ENCODE measurements at places on chromosomes 12 and 14. TPM values are rescaled to one million over a fixed set of nuclear protein-coding genes. Genes with fewer than 3 reads are reported as not detected.
A peak's percentile ranks its signal among the peaks of the same experiment; 100 is the strongest.

- DNase-seq: no peak
These were observed 123.4 kb downstream of the PTPRQ start for GRCh38 chr12:80567401-80567800.

- DNase-seq: no peak
These were observed 30.3 kb downstream of the FAIM2 start for GRCh38 chr12:49873361-49873934.

DNA sequence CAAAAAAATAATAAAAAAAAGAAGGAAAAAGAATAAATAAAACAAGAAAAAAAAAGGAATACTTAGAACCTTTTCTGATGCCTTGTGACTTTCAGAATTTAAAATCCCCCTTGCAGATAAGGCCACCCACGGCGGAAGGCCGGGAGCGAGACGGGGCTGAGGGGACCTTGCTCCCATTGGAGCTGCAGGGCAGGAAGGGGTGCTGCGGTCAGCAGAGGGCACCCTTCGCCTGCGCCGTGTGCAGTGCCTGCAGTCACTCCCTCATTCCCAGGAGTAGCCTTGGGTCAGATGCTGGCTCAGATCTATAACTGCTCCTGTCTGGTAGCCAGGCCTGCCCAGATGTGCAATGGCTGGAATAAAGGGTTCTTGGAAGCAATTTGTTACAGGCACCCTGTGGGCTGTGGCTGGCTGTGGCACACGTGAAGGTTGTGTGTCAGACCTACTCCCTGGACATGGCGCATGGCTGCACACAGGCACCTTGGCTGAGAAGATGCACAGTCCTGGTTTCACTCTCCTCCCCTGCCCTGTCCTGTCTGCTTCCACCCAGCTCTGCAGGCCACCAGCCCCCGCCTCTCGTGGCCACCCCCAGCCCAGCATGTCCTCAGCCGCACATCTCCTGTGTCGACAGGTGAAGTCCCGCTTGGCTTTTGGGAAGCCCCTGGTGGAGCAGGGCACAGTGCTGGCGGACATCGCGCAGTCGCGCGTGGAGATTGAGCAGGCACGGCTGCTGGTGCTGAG, 13.4 kb upstream of the ALDH2 start:
- DNase-seq: peak; percentile 45

DNA sequence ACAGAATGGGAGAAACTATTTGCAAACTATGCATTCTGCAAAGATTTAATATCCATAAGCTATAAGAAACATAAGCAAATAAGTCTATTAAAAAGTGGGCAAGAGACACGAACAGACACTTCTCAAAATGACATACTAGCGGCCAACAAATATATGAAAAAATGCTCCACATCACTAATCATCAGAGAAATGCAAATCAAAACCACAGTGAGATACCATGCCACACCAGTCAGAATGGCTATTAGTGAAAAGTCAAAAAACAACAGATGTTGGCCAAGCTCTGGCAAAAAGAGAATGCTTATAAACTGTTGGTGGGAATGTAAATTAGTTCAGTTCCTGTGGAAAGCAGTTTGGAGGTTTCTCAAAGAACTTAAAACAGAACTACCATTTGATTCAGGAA, 121.3 kb downstream of the KCNMB4 start:
- no peak for DNase-seq

- DNase-seq: no peak
These were observed 112.3 kb upstream of the NCOR2 start for GRCh38 chr12:124679533-124680371.

- DNase-seq: no peak
These were observed 119.2 kb upstream of the EVL start for GRCh38 chr14:99945732-99946651.

DNA sequence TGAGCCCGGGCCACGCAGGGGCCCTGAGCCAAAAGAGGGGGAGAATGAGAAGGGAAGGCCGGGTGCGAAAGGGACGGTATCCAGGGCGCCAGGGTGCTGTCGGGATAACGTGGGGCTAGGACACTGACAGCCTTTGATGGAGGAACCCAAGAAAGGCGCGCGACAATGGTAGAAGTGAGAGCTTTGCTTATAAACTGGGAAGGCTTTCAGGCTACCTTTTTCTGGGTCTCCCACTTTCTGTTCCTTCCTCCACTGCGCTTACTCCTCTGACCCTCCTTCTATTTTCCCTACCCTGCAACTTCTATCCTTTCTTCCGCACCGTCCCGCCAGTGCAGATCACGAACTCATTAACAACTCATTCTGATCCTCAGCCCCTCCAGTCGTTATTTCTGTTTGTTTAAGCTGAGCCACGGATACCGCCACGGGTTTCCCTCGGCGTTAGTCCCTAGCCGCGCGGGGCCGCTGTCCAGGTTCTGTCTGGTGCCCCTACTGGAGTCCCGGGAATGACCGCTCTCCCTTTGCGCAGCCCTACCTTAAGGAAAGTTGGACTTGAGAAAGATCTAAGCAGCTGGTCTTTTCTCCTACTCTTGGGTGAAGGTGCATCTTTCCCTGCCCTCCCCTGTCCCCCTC, 3.0 kb downstream of the SSTR1 start:
- no peak for DNase-seq

DNA sequence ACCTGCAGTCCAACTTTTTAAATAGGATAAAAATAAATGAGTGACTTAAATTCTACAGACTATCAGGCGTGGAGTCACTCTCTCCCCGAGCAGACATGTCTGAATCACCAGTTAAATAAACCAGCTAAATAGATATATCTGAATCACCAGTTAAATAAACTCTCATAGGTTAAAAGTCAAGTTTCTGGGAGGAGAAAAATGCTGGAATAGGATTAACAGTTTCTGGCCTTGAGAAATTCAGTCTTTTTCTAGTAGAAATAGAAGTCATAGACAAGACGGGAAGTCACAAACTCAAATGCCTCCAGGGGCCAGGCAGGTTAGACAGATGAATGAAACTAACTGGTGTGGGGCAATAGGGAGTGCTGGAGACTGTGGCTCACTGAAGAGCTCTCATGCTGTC, 258.6 kb upstream of the TMEM132C start:
- DNase-seq: no peak

DNA sequence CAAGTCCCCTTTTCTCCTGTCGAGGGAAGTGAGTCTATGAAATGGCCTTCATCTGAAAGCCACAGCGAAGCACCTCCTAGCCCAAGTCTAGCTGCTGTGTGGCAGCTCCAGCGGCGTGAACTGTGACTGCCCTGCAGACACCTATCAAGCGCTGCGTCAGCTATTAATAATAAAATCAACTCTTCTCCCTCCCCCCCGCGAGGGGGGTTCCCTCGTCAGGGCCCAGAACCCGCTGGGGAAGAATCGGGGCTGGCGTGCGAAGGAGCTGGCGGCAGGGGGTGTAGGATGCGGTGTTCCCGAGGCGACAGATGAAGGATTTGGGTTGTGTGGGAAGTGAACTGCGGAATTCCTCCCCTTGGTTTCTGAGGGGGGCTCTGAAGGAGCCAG, 662 bp upstream of the ATP2A2 start:
- no peak for DNase-seq

GRCh38 chr14:95561001-95561412, 26.2 kb downstream of the GLRX5 start:
- DNase-seq: peak; percentile 98

YEATS4 gene
- 33.9 TPM for total RNA-seq

ARHGDIB gene
- 1.5 TPM for total RNA-seq

ENDOU gene
- not detected for total RNA-seq

PLEKHH1 gene
- 35.7 TPM for total RNA-seq

SIX4 gene
- 6.1 TPM for total RNA-seq

Measured in neural crest cell (in vitro differentiated cells).